ENCODE measurements at places on chromosomes 1 and 21.

GRCh38 chr1:59072583-59072947 lies 224.3 kb upstream of the FGGY start:
- no peak overlapping the region for H3K4me3 ChIP-seq
- no peak for DNase-seq
- no peak overlapping the region for H3K27ac ChIP-seq
- no peaks in the 10 kb centered on the region for H3K27me3 ChIP-seq
- H3K36me3 ChIP-seq, result no peaks in the 10 kb centered on the region
- H3K4me1 ChIP-seq, result peaks cover 6% of the 10 kb centered on the region

DNA sequence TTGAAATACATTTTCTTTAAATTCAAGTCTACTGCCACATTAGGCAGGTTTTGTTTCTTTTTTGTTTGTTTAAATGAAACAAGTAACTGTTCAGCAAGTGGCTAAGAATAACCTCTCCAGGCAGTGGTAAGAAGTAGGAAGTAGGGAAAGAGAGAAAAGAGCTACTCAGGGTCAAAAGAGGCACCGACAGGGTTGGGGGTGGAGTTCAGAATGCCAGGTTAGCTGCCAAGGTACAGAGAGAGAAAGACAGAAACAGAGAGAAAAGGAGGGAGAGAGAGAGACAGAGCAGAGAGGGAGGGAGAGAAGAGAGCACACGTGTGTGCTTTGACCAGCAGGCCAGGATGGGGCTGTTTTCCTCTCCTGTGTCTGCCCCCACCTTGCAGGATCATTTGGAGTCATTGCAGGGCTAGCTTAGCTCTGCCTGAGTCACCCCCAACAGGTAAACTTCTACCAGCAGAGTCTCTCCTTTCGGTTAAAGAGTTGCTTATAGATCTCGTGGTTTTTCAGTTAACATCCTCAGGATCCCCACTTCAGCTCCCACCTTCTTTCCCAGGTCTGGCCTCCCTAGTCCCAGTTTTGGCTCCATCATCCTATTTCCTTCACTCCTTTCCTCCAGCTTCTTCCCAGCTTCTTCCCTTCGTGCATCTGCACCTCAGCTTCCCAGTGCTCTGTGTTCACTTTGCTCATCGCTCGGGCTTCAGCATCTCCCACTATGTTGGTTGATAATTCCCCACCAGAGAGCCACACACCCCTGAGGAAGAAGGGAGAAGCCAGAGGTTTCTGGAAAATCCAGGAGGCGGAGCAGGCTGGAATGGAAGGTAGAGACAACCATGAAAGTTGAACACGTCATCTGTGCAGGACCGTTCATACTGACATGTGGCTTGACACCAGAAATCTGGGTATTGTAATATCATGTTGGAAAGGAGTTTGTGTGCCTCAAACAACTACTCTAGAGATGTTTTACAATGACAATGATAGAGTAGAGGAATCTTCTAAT lies 21.8 kb upstream of the RAB4A start:
- H3K27ac ChIP-seq, result no peak overlapping the region
- H3K4me1 ChIP-seq, result peaks cover 15% of the 10 kb centered on the region

- no peak overlapping the region for H3K27ac ChIP-seq
- peaks cover 3% of the 10 kb centered on the region for H3K4me1 ChIP-seq
- no peak for DNase-seq
- H3K36me3 ChIP-seq, result peaks cover 50% of the 10 kb centered on the region
- no peaks in the 10 kb centered on the region for H3K27me3 ChIP-seq
These were observed 58.0 kb downstream of the NKAIN1 start for GRCh38 chr1:31181515-31182343.

- peak; percentile 17 for DNase-seq
- H3K27ac ChIP-seq, result peak overlapping the region; percentile 35
- no peak overlapping the region for H3K4me3 ChIP-seq
- no peaks in the 10 kb centered on the region for H3K36me3 ChIP-seq
These were observed 177.7 kb downstream of the ADSS2 start for GRCh38 chr1:244273845-244274619.

- DNase-seq, result peak; percentile 14
- H3K27me3 ChIP-seq, result no peaks in the 10 kb centered on the region
- H3K36me3 ChIP-seq, result no peaks in the 10 kb centered on the region
- no peak overlapping the region for H3K27ac ChIP-seq
These were observed 32.3 kb downstream of the RCAN1 start for GRCh38 chr21:34582506-34583150.

DNA sequence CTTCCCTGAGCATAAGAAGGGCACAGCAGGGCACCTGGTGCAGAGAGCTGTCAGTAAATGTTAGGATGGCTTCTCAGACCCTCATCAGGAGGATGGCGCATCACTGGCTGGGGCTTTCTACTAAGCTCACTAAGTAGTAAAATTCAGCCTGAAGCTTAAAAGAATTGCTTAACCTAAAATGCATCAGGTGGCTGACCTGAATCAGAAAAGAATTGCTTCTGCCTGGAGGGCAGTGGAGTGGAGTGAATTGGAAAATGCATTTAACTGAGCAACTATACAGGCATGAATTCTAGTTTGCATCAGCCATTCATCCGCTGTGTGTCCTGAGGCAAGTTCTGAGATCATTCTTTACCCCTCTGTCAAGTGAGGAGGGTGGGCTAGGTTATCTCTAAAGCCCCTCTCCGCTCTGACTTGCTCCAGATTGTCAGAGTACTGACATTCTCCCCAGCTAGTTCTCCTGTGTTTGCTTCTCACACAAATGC lies 142.0 kb upstream of the CD34 start:
- H3K27ac ChIP-seq, result no peak overlapping the region
- no peak for DNase-seq
- no peaks in the 10 kb centered on the region for H3K4me1 ChIP-seq
- H3K27me3 ChIP-seq, result no peaks in the 10 kb centered on the region
- peaks cover 6% of the 10 kb centered on the region for H3K36me3 ChIP-seq

GRCh38 chr1:150922519-150922975 lies 3.6 kb upstream of the SETDB1 start:
- H3K27me3 ChIP-seq, result no peaks in the 10 kb centered on the region
- peak; percentile 32 for DNase-seq
- H3K4me1 ChIP-seq, result peaks cover 3% of the 10 kb centered on the region
- peaks cover 7% of the 10 kb centered on the region for H3K36me3 ChIP-seq
- H3K27ac ChIP-seq, result no peak overlapping the region

GRCh38 chr1:236425031-236425663 lies 31.1 kb downstream of the EDARADD start:
- H3K4me1 ChIP-seq, result no peaks in the 10 kb centered on the region
- no peak overlapping the region for H3K27ac ChIP-seq
- no peak for DNase-seq
- H3K36me3 ChIP-seq, result no peaks in the 10 kb centered on the region
- H3K4me3 ChIP-seq, result no peak overlapping the region

DNA sequence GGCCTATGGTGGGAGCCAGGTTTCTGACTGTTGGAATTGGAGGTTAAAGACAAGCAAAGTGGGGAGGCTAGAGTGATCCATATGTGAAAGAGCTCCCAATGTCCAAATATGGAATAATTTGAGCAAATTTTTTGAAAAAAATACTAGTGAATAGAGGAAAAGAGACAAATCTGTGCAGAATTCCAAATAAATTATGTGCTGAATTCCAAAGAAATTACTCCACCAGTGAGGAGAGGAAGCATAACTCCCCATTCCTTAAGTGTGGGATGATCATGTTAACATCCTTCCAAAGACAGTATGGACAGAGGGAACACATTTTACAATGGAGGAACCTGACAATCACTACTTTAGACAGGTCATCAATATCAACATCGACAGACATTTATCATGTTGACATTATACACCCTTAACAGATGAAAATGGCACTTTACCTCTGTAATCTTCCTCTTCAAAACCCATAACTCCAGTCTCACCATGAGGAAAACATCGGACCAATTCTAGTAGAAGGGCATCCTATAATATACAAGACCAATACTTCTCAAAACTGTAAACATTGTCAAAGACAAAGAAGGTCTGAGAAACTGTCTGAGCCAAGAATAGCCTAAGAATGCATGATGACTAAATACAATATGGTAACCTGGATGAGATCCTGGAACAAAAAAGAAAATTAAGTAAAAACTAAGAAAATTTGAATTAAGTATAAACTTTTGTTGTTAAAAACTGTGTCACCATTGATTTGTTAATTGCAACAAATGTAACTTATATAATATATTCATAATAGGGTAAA lies 71.5 kb upstream of the RGS4 start:
- no peak for DNase-seq
- H3K4me3 ChIP-seq, result no peak overlapping the region
- H3K27me3 ChIP-seq, result no peaks in the 10 kb centered on the region
- no peaks in the 10 kb centered on the region for H3K36me3 ChIP-seq
- H3K27ac ChIP-seq, result no peak overlapping the region
- H3K4me1 ChIP-seq, result no peaks in the 10 kb centered on the region

DNA sequence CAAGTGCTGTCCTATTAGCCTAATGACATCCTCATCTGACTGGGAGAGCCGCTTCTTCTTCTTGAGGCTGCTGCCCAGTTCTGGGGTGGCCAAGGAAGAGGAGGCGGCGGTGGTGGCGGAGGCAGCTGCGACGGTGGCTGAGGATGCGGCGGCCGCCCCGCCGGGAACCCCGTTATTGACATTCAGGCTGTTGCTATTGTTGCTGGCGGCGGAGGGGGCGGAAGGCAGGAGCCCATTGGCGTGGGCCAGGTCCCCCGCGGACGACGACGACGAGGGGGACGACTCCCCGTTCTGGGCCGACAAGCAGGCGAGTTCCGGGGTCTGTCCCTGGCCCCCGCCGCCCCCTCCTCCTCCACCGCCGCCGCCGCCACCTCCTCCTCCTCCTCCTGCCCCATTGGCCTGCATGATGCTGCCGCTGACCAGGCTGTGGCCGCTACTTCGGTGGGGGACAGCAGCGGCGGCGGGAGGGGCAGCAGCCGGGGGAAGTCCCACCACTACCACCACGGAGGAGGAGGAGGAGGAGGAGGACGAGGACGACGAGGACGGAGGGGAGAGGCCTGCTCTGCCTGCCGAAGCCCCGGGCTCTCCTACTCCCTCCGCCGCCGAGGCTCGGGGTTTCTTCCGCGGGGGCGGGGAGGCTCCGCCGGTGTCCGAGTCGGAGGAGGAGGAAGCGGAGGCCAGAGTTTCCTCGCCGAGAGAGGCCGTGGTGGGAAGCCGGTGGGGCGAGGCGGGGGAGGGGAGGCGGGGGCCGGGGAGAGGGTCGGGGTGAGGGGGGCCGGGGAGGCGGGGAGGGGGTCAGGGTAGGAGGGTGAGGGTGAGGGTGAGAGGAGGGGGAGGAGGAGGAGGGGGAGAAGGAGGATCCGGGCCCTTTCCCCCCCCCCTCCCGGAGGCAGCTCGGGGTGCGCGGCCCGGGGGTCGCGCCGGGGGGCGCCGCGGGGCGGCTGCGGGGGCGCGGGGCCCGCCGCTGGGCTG lies 610 bp downstream of the WDR26 start:
- peak overlapping the region; percentile 81 for H3K27ac ChIP-seq
- no peaks in the 10 kb centered on the region for H3K27me3 ChIP-seq
- peaks cover 17% of the 10 kb centered on the region for H3K4me1 ChIP-seq
- peak; percentile 38 for DNase-seq
- H3K4me3 ChIP-seq, result peak overlapping the region; percentile 94

GRCh38 chr1:6471970-6472368 lies 6.0 kb upstream of the TNFRSF25 start:
- H3K36me3 ChIP-seq, result peaks cover 76% of the 10 kb centered on the region
- DNase-seq, result no peak

GRCh38 chr1:243723458-243724043 lies 126.5 kb downstream of the AKT3 start:
- no peaks in the 10 kb centered on the region for H3K36me3 ChIP-seq
- no peak overlapping the region for H3K4me3 ChIP-seq
- no peak for DNase-seq
- no peaks in the 10 kb centered on the region for H3K27me3 ChIP-seq
- H3K27ac ChIP-seq, result no peak overlapping the region

- H3K4me3 ChIP-seq, result no peak overlapping the region
- H3K27me3 ChIP-seq, result peaks cover 94% of the 10 kb centered on the region
- no peaks in the 10 kb centered on the region for H3K36me3 ChIP-seq
- no peak overlapping the region for H3K27ac ChIP-seq
- DNase-seq, result no peak
- peaks cover 22% of the 10 kb centered on the region for H3K4me1 ChIP-seq
These were observed 5.7 kb downstream of the WNT4 start for GRCh38 chr1:22137004-22137720.

GRCh38 chr1:23167353-23168078 lies 1.1 kb downstream of the LUZP1 start:
- peaks cover 2% of the 10 kb centered on the region for H3K27me3 ChIP-seq
- no peaks in the 10 kb centered on the region for H3K4me1 ChIP-seq
- H3K4me3 ChIP-seq, result peak overlapping the region; percentile 59
- H3K27ac ChIP-seq, result peak overlapping the region; percentile 88
- peaks cover 4% of the 10 kb centered on the region for H3K36me3 ChIP-seq

DNA sequence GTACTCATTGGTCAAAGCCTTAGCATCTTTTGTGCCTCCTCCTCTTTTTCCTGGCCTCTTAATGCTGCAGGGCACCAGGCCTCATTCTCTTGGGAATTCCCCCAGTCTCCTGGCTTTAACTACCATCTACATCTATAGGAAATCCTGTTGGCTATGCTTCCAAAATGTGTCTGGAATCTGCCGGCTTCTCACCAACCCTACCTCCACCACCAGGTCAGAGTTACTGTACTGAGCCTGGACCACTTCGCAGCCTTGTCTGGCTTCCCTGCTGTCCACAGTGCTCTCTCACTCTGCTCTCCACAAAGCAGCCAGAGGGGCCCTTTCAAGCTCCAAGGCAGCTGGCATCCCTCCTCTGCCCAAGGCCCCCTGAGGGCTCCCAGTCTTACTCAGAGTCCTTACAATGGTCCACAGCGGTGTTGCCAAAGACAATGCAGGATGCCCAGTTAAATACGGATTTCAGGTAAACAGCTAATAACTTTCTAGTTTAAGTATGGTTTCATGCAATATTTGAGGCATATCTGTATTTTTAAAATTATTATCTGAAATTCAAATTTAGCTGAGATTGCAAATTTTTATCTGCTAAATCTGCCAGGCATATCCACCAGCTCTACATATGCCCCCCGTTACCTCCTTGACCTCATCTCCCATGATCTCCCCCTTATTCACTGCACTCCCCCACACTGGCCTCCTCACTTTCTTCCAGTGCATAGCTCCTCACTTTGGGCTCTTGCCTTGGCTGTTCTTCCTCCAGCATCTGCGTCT lies 34.5 kb upstream of the FAM163A start:
- H3K4me1 ChIP-seq, result no peaks in the 10 kb centered on the region
- H3K27me3 ChIP-seq, result no peaks in the 10 kb centered on the region
- H3K4me3 ChIP-seq, result no peak overlapping the region
- no peak overlapping the region for H3K27ac ChIP-seq

GRCh38 chr1:192070213-192070612 lies 88.0 kb upstream of the RGS18 start:
- DNase-seq, result no peak
- no peak overlapping the region for H3K4me3 ChIP-seq
- H3K27me3 ChIP-seq, result no peaks in the 10 kb centered on the region
- no peak overlapping the region for H3K27ac ChIP-seq

DNA sequence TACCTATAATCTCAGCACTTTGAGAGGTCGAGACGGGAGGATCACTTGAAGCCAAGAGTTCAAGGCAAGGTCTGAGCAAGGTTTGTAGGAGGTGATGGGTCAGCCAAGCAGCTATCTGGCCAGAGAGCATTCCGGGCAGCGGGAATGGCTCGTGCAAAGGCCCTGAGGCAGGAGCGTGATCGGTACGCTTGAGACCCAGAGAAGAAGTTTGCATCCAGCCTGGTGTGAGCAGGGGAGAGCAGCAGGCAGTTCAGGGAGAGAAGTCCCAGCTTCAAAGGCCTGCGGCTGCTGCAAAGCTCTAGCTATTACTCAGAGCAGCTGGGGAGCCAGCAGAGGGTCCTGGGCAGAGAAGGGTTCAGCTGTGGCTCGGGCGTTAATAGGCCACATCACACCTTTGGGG lies 5.1 kb upstream of the SRARP start:
- peak overlapping the region; percentile 20 for H3K4me3 ChIP-seq
- H3K27me3 ChIP-seq, result no peaks in the 10 kb centered on the region
- H3K4me1 ChIP-seq, result peaks cover 2% of the 10 kb centered on the region
